Mesothelial cell of epicardium (in vitro differentiated cells): ENCODE measurements at places on chromosomes 6 and 20.

GRCh38 chr20:23639490-23639958 is 1.8 kb upstream of the CST3 start:
- H3K36me3 ChIP-seq, result no peaks in the 10 kb centered on the region
- no peak overlapping the region for H3K4me3 ChIP-seq
- H3K27me3 ChIP-seq, result no peaks in the 10 kb centered on the region
- DNase-seq, result no peak

- H3K4me3 ChIP-seq, result no peak overlapping the region
- DNase-seq, result no peak
- peaks cover 5% of the 10 kb centered on the region for H3K27me3 ChIP-seq
- no peak overlapping the region for H3K27ac ChIP-seq
Measured at GRCh38 chr6:25233226-25233625, 45.9 kb upstream of the CARMIL1 start.

DNA sequence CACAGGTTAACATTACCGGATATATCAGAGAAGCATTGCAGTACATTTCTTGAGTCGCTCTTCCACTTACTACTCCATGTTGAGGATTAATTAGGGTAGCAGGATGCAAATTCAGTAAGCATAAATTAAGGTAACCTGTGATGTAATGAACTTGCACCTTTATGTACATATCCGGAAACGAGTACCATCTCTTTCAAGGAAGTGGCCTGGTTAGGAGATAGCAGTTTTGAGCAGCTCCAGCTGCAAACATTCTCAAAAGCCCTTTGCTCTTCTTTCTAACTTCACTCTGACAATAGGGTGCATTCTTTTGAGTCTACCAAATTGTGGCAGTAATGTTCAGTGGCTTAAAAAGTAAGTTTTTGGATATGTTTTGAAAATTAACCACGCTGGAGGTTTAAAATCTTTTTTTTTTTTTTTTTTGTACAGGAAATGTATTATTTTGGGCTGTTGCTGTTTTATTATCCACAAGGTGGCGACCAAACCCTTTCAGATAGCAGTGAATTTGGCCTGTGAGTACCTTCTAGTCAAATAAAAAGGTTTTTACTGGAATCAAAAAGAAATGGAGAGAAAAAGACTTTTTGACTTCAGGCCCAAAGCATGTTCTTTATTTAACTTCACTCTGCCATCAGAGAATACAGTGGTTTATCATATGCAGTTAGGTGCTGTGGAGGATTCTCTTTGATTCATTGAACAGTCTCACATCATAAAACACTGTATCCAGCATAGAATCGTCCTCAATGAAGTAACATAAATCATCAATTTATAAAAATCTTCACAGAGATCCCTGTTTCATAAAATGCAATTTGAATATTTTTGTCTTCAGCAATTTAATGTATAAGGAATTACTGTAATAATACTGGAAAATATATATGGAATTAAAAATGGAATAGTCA is 8.9 kb downstream of the FAM217B start:
- no peak for DNase-seq
- peaks cover 3% of the 10 kb centered on the region for H3K36me3 ChIP-seq
- peaks cover 57% of the 10 kb centered on the region for H3K4me1 ChIP-seq
- no peak overlapping the region for H3K4me3 ChIP-seq
- H3K27me3 ChIP-seq, result no peaks in the 10 kb centered on the region

GRCh38 chr6:129359811-129360681 is 349.9 kb downstream of the ARHGAP18 start:
- DNase-seq, result no peak
- peaks cover 7% of the 10 kb centered on the region for H3K36me3 ChIP-seq
- H3K4me1 ChIP-seq, result peaks cover 15% of the 10 kb centered on the region
- no peak overlapping the region for H3K27ac ChIP-seq
- H3K27me3 ChIP-seq, result no peaks in the 10 kb centered on the region

GRCh38 chr6:167408235-167408869 is 83.5 kb downstream of the TTLL2 start:
- no peak overlapping the region for H3K27ac ChIP-seq
- DNase-seq, result no peak
- H3K4me3 ChIP-seq, result no peak overlapping the region
- H3K4me1 ChIP-seq, result no peaks in the 10 kb centered on the region
- no peaks in the 10 kb centered on the region for H3K36me3 ChIP-seq
